ENCODE measurements at places on chromosomes 2 and 18.

DNA sequence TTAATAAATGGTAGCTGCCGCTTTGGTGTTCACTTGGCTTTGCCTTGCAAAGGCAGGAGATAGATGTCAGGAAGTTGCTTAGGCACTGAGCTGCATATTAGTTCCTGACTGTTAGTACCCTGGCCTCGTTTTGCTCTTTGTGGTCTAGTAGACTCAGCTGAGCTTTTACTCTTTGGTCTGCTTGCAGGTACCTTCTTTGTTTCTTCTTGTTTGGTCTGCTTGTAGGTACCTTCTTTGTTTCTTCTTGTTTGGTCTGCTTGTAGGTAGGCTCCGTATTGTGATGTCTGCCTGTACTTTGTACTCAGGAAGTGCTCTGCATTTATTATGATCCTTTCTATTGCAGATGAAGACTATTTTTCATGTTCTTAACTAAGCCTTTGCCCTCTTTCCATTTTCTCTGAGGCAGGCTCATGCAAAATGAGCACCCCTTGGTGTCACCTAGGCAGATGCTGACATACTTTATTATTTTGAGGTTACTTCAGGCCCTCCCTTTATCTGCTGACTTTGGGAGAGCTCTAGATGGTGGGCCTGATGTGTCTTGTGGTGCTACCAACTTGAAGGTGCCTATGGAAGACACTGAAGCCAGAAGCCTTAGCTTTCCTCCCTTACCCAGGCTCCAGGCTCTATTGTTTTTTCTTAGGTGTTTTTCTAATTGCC lies 6.0 kb downstream of the RPIA start:
- no peak for DNase-seq

DNA sequence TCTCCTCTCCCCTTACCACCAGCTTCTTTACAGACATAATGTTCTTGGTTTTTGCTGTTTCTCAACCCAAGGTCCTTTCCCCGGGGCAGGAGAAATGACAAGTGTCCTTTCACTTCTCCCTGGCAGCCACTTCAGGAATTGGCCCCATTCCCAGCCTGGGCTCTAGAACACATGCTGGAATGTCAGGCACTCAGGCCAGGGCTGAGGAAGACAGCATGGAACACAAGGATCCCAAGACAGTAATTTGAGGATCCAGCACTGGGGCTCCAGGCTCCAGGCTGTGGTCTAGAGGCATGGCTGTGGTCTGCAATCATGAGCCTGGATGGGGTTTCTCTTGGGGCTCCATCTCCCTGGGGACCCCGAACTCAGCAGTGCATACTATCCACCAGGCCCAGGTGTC lies 201.4 kb downstream of the CELF4 start:
- no peak for DNase-seq

DNA sequence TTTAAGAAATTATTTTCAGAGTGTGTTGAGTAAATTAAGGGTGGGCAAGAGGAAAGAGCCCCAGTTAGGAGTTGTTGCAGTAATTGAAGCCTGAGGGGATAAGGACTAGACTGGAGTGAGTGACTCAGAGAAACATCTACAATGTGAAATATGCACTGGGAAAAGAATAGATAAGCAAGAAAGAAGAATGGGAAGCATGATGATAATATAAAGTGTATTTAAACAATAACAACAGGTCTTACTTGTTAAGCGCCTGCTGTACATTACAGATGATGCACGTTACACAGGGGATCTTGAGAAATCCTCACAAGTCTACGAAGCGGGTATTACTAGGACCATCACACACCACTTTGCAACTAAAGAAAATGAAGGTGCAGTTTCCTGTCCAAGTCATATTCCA lies 73.6 kb upstream of the STK17B start:
- DNase-seq = no peak

DNA sequence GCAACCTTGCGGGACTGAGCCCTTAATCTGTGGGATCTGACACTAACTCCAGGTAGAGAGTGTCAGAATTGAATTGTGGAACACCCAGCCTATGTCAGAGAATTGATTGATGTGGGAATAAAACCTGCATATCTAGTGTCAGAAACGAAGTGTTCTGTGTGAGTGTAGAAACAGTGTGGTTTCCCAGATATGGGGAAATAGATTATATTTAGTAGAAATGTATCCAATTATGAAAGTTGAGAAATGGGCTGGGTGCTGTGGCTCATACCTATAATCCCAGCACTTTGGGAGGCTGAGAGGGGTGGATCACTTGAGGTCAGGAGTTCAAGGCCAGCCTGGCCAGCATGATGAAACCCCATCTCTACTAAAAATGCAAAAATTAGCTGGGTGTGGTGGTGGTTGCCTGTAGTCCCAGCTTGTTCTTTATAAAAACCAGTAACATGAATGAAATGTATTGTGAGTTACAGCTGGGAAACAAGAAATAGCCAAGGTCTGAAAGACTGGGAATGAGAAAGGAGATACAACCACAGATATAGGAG lies 4.3 kb upstream of the TP53I3 start:
- DNase-seq = no peak

DNA sequence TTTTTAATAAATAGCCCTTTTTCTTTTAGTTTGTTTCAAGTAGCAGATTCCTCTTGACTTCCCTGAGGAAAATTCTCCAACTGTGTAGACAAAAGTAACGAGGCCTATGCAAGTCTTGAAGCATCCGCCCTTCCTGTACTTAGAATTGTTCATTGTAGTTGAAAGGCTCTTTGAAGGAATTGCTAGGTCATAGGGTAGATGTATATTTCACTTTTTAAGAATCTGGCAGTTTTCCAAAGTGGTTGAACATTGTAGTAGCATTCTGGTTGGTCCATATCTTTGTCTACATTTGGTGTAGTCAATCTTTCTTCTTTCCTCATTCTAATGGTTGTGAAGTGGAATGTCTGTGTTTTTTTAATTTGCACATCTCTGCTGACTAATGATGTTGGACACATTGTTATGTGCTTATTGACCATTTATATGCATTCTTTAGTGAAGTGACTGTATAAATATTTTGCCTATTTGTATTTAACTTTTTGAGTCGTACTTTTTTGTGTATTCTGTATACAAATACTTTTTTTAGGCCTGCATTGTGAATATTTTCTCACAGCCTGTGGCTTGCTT lies 5.6 kb upstream of the SERPINB11 start:
- no peak for DNase-seq

GRCh38 chr2:38600242-38600891 lies 2.4 kb downstream of the HNRNPLL start:
- no peak for DNase-seq

- no peak for DNase-seq
These were observed 1.1 kb downstream of the GRP start for GRCh38 chr18:59220784-59221765.

- DNase-seq = no peak
These were observed 13.7 kb upstream of the KIF5C start for GRCh38 chr2:148861367-148861766.

- no peak for DNase-seq
These were observed at the start of gene DLX1 for GRCh38 chr2:172085460-172086159. Gene DLX1, plus strand, starts transcription at chr2:172085507. Its CDS starts 171 bp downstream, at chr2:172085678.

GRCh38 chr18:39037925-39038324 lies 1472.3 kb upstream of the CELF4 start:
- DNase-seq = no peak

DNA sequence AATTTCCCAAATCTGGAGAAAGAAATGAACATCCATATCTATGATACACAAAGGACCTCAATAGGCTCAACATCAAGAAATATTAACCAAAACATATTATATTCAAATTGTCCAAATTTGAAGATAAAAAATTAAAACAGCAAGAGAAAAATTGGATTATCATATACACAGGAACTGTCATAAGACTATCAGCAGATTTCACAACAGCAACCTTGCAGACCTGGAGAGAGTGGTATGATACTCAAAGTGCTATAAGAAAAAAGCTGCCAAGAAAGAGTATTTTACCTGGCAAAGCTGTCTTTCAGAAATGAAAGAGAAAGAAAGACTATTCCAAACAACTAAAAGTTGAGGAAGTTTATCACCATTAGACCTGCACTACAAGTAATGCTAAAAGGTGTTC lies 711.9 kb upstream of the RAB6C start:
- DNase-seq = no peak

Measured in stimulated activated CD8-positive, alpha-beta memory T cell treated with anti-CD3 and anti-CD28 coated beads, Interleukin-15, amount 100 ng/mL, for 4 hours (primary cell).